Effector memory CD8-positive, alpha-beta T cell (primary cell): ENCODE measurements at places on chromosomes 11 and 22.

GRCh38 chr11:35553021-35553420, 27.6 kb upstream of the PAMR1 start:
- DNase-seq = no peak

DNA sequence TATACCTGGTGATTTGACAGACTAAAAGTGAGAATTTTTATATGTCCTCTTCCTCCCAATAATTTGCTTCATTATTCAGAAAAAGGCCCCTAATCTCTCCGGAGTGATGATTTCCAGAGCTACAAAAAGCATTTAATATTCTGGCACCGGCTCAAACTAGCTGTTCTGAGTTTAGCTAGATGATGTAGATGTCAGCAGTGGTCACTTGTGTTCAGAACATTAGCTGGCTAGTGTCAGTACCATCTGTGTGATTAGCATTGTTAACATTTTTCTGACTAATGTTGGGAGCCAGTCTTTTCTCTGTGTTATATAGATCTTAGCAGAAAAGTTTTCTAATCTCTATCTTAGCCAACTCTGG, 68.7 kb upstream of the RRM1 start:
- DNase-seq = no peak

GRCh38 chr11:102656528-102656927, 31.4 kb upstream of the MMP20 start:
- DNase-seq = no peak

DNA sequence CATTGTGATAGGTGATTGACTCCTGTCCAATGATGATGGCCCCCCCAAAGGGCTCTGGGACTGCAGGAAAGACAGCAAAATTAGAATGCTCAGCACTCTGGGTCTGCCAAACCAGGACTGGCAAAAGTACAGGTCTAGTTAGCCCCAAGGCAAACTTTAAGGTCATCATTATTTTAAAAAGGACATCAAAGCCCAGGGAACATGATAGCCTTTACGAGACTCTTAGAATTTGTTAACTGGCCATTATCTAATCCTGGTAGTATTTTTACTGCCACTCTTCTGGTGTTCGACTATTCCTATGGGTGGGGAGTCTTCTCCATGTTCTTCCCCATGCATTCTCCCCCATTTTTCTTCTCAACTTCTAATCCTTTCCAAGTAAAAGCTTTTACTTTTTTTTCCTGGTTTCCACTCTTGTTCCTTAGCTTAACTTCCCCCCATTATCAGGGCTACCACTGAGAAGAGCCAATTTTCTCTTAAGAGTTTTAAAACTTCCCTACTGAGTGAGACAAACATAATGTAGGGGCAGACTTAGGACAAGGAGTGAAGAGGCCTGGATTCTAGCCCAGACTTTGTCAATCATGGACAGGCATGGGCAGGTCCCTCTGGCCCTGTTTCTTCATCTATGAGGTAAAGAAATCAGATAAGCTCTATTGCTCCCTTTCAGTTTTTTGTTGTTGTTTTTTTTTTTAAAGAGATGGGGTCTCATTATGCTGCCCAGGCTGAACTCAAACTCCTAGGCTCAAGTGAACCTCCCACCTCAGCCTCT, 7.1 kb downstream of the DDB1 start:
- no peak for DNase-seq

GRCh38 chr11:45141171-45141570, 5.3 kb upstream of the PRDM11 start:
- no peak for DNase-seq

DNA sequence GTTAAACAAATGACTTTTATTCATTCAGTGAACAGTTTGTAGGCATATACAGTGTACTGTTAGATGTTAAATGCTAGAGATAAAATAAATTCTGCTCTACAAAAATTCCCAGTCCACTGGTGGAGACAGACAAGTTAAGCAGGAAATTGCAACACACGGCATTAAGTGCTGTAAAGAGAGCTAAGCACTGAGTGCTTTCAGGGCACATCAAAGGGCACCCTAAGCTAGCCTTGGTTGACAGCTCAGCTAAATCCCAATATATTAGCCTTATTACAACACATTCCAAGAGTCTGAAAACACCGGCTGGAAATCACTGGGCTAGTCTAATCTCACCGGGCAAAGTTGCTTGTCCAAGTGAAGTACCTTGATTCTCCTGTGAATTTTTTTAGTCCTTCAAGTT, 55.1 kb downstream of the NOX4 start:
- no peak for DNase-seq

- no peak for DNase-seq
Observed at GRCh38 chr11:41675205-41675604, 215.8 kb upstream of the LRRC4C start.

- DNase-seq = no peak
Observed at GRCh38 chr11:47187723-47188122, 1.5 kb upstream of the PACSIN3 start.

- DNase-seq = no peak
Observed at GRCh38 chr11:45563810-45564209, 101.6 kb downstream of the CHST1 start.

DNA sequence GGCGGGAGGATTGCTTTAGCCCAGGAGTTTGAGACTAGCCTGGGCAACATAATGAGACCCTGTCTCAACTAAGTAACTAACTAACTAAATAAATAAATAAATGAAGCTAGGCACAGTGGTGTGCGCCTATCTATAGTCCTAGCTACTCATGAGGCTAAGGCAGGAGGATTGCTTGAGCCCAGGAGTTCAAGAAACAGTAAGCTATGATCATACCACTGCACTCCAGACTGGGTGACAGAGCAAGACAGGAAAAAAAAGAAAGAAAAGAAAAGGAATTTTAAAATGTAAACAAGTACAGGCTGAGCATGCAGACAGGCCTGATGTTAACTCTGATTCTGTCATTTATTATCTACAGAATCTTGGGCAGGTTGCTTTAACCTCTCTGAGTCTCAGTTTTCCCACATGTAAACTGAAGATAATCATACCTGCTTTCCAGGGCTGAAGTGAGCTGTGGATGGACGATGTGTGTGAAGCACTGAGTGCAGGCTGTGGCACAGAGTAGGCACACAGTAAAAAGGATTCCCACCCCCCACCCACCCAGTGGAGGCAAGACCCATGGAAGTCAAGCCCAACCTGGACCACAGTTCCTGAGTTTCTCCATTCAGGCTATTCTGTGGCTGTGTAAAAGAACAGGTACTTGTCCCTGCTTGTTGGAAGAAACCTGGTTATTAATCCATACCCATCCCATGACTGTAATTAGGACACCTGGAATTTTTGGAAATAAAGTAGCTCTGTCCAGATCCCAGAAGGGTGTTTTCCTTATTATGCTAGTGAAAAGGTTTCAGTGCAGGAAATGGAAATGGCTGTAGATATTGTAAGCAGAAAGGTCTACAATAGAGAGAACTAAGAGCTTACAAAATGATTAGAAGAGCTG, 18.7 kb upstream of the SCUBE2 start:
- no peak for DNase-seq
